ENCODE measurements at places on chromosomes 5 and 9.

DNA sequence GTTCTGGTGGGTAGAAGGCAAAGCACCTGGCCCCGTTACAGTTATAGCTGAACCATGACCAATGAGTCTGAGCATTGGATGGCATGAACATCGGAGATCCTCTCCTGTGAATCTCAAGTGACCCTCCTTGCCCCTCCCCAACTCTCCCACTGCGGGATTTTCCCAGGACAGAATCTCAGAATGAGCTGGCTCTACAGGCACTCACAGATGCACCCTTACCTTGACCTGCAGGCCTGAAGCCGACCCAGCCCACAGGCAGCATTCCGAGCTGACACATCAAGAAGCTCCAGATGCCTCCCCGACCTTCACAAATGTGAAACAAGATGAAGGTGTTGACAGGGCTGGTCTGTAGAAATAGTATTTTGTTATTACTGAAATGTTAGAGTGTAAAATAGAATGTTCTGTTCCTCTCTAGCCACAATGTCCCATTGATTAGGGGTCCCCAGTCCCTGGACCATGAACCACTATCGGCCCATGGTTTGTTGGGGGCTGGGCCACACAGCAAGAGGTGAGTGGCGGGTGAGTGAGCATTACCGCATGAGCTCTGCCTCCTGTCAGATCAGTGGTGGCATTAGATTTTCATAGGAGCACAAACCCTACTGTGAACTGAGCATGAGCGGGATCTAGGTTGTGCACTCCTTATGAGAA, 263.4 kb downstream of the AUH start:
- no peak for DNase-seq

DNA sequence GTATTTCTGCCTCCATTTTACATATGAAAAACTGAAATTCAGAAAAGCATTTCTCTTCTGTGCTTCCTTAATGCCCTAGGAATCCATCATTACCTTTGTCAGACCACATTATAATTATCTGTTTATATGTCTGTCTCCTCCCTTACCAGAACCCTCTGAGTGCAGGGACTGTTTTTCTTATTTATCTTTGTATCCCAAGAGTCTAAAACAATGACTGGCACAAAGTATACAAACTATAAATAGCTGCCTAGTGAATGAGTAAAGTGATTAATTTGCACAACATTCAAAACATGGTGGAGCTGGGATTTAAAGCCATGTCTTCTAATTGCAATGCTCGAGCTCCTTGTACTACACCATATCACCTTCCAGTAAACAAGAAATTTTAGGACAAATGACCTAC, 49.3 kb upstream of the HK3 start:
- no peak for DNase-seq

DNA sequence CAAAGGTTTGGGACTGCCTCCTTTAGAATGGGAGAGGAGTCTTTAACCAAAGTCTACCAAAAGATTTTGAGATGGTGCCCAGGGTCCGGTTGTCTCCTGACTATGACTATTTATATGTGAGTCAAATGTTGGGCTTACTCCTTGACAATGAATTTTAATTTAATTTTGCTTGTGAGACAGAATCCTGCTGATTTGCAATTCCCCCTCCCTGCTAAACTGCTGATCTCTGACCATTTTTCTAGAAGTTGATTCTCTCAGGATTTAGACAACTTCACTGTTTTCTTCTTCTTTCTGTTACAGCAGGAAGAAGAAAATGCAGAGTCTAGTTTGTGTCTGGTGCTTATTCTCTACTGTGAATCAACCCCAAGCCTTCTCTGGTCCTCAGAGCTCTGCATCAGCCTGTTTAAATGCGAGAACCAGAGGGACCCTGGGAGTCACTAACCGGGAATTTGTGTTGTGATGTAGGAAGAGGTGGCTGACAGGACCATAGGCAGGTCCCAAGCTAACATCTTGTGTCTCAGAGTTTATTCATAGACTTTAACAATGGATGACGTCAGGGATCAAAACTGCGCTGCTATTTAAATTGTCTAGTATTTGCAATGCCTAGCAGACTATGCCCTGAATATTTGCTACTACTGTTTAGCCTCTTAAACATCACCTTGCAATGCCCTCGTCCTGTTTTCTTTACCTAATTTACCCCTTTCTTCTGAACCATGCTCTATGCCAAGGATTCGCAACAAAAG, 124.0 kb upstream of the TAF11L2 start:
- DNase-seq = no peak

- no peak for DNase-seq
Observed at GRCh38 chr9:1986341-1986740, 28.8 kb upstream of the SMARCA2 start.

GRCh38 chr9:7284517-7284916, 515.1 kb downstream of the DMAC1 start:
- no peak for DNase-seq

DNA sequence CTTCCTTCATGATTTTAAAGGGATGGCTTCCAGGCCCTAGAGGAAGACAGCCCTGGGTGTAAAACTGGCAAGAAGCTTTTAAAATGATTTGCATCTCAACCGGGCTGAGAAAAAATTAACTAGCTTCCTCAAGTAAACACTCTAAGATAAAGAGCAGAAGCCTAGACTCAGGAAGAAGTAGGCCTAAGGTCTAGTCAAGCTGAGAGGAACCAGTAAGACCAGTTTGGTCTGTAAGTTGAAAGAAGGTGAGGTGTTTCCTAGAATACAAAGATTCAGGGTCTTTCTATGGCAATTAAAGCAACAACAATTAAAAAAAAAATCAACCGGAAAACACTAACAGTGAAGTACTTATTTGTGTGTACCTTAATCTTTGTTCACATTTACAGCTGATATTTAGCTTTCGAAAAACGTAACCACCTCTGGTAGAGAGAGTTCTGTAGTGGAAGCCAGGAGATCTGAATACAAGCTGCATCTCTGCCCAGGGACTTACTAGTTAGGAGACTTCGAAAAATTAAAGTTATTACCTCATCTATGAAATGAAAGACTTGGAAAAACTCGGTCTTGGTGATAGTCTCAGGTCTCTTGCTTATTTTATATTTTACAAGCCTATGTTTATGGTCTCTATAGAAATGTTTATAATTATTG, 75.7 kb downstream of the TUSC1 start:
- no peak for DNase-seq

DNA sequence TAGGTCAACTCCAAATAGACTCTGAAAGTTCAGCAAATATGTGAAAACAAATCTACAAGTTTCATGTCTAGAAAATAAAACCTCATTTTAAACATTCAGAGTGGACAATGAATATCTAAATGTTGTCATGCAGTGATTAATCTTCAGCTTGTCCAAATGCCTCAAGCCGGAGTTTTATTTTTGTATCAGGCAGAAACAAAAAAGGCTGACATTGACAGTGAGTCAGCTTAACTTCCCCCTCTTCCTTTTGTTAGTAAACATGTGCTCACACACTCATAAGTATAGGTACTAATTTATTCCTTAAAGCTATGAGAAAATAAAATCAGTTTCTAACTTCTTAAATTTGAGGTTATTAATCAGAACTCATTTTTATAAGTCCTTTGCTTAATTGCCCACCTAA, 467.9 kb upstream of the DAB2 start:
- no peak for DNase-seq

DNA sequence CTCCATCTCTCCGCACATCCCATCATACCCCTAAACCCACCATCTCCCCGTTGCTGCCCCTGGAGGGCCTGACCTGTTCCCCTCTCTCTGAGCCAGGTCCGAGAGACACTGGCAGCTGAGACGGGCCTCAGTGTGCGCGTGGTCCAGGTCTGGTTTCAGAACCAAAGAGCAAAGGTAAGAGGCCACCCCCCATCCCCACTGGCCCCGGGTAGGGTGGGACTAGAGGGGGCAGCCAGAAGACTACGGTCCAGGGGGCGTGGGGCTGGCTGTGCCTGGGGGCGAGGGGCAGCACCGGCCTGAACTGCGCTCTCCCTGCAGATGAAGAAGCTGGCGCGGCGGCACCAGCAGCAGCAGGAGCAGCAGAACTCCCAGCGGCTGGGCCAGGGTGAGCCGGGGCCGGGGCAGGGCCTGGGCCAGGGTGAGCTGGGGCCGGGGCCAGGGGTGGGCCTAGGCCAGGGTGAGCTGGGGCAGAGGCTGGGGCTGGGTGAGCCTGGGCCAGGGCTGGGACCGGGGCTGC, 79.8 kb downstream of the LMX1B start:
- no peak for DNase-seq

- no peak for DNase-seq
Observed at GRCh38 chr5:32713770-32714381, 2.8 kb downstream of the NPR3 start.

- no peak for DNase-seq
Observed at GRCh38 chr9:88234114-88234513, 95.8 kb upstream of the SPATA31C2 start.

GRCh38 chr5:175892015-175892800, 20.8 kb downstream of the CPLX2 start:
- DNase-seq = no peak

GRCh38 chr5:160369990-160370712, at the start of gene C1QTNF2:
Gene C1QTNF2, minus strand, starts transcription at chr5:160370626. Its CDS starts 15,615 bp downstream, at chr5:160355011.
- no peak for DNase-seq

GRCh38 chr5:53092242-53092641, 17.3 kb downstream of the MOCS2 start:
- no peak for DNase-seq

DNA sequence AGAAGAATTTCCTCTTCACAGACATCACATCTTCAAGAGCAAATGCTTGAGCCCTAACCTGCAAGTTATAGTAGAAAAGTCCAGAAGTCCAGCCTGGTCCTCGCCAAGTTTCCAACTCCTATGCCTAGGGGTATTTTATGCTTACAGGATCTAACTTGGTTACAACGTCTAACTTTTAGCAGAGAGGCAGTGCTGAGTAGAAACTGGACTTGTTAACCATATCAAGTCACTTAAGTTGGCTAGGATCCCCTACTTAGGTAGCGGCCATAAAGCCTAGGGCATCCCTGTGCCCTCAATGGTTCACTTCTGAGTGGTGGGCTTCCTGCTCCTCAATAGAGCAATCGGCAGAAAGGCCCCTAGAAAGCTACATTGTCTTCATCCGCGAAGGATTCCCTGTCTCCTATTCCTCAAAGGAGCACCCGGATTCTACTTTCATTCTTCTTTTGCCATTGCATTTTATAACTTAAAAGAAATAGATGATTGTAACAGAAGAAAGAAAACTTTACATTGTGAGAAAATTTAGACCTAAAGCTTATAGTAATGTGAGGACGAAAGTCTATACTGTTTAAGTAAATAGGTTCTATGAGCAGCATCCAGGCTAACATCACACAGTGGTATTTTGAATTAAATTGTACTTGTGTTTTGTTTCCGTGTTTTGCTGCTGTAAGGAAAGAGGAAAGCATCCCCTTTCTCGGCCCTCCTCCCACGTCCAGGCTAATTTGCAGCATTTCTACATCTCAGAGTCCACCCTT, 1.3 kb upstream of the MTAP start:
- DNase-seq = no peak

DNA sequence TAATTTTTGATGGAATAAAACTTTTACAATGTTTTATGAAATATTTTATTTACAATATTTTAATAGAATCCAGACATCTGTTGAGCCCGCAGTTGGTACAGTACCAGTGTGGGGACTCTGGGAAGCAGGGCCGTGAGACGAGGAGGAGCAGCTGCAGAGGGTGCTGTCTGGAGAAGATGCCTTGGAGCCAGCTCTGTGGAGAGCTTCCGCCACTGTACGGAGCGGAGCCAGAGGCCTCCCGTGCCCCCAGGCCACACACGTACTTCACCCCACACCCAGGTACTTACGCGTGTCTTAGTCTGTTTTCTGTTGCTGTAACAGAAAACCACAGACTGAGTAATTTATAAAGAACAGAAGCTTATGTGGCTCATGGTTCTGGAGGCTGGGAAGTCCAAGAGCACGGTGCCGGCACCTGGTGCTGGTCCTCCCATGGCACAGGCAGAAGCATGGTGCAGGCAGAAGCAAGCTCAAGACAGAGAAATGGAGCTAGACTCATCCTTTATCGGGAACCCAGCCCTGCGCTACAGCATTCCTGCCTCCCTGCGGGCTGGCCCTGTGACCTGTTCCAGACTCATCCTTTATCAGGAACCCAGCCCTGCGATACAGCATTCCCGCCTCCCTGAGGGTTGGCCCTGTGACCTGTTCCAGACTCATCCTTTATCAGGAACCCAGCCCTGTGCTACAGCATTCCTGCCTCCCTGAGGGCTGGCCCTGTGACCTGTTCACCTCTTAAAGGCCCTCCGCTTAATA, 23.3 kb downstream of the CEP72 start:
- no peak for DNase-seq

DNA sequence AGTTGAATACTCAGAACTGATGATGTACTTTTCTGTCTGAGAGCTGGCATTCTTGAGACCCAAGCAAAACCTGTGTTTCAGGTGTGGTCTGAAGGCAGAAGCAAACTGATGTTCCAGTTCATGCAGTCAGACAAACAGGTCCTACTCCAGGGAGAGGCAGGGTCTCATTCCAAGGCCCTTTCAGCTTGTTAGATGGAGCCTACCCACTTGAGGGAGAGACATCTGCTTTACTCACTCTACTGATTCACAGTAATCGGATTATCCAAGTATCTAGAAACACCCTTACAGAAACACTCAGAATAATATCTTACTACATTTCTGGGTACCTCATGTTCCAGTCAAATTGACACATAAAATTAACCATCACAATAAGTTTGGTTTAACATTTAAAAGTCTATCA, 207.8 kb downstream of the KDM4C start:
- no peak for DNase-seq

DNA sequence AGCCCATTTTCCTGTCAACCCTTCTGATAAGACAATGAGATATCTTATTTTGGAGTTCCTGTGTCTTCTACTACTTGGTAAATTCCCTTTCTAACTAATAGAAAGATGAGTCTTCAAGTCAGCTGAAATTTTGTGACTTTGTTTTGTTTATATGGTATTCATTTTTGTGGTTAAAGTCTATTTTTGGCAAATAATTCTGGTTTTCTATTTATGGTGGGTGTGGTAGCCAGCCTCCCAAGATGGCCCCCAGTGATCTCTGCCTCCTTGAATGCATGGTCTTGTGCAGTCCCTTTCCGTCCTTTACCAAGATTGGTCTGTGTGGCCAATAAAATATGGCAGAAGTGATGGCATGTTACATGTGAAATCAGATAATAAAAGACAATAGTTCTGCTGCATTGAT, 91.5 kb downstream of the NR3C1 start:
- no peak for DNase-seq

- DNase-seq = no peak
Observed at GRCh38 chr5:53355316-53355715, 125.1 kb upstream of the FST start.

- no peak for DNase-seq
Observed at GRCh38 chr5:37533851-37534250, 154.7 kb downstream of the WDR70 start.

DNA sequence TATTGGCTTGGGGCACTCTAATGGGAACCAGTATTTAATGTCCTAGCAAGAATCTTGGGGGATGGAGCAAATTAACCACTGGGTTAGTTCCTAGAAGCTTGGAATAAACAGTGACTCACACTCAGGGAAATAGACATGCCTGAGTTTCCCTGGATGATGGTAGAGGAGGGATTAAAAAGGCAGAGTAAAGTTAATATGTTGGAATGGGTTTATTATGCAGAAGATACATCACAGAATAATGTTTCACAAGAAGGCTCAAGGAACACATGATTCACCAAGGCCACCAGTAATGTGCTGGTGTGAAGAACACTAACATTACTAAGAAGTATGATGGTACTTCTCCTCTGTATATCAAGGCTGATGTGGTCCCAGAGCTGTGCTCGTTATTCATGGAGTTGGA, 752.9 kb upstream of the SEMA6A start:
- no peak for DNase-seq

Measured in effector memory CD8-positive, alpha-beta T cell (primary cell).